ENCODE measurements at places on chromosomes 11 and 22.
A peak's percentile ranks its signal among the peaks of the same experiment; 100 is the strongest.

DNA sequence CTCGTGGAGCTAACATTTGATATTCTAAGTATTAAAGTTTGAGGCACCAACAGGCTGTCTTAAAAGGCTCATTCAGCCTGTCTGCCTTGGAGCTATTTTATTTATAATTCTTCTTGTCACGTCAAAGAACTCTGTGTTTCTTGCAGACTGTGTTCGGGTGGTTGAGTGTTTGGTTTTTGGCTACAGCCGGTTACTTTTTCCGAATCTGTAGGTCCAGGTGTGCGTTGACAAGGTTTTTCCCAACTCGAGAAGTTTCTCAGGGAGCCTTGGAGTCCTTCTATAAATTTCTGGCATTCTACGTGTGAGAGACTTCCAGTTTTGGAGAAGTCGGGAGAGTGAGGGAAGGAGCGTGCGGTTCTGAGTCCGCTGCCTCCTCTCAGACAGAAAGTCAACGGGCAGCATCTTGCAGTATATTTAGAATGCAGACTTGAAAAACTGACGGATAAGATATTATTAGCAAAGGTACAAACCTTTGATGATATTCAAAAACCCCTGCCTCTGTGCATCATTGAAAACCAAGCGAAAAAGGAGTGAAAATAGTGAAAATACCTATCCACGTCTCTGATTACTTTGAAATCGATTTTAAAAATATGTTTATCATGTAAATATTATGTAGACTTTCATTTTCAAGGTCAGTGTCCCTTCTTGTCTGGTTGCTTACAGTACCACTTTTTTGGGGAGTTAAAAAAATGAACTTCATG is 85.2 kb upstream of the PPARA start:
- no peak for DNase-seq

DNA sequence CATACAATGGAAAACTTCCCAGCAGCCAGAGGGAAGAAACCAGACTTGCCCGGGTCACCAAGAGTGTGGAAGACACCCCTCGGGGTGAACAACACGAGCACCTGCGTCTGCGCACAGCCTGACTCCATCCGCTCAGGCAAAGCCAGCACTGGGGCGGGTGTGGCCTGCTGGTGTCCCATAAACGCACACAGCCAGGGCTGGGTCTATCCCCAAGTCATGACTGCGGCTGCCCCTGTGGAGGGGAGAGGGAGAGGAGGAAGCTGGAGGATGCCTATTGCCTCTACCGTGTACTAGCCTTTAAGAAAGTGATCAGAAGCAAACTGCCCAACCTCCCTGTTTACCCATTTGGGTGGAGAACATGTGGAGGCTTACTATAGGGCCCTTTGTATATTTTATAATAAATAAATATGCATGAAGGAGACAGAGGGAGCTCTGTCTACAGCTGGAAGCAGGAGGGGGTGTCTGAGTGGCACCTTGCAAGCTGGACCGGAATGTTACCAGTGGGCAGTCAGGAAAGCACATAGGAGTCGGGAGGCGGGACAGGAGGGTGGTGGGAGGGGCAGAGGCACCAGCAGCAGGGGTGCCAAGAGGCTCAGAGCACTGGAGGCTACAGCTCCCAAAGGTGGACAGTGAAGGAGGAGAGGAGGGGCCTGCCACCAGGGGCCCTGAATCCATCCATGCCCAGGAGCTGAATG is 79.6 kb downstream of the PHF21B start:
- no peak for DNase-seq

GRCh38 chr11:1030086-1030485 is 6.4 kb downstream of the MUC6 start:
- no peak for DNase-seq

GRCh38 chr11:37905707-37906417 is 1307.8 kb upstream of the RAG2 start:
- no peak for DNase-seq

GRCh38 chr11:60069450-60069849 is 13.0 kb downstream of the MS4A3 start:
- no peak for DNase-seq

- DNase-seq = no peak
Measured at GRCh38 chr11:130022799-130023198, 20.2 kb upstream of the PRDM10 start.

DNA sequence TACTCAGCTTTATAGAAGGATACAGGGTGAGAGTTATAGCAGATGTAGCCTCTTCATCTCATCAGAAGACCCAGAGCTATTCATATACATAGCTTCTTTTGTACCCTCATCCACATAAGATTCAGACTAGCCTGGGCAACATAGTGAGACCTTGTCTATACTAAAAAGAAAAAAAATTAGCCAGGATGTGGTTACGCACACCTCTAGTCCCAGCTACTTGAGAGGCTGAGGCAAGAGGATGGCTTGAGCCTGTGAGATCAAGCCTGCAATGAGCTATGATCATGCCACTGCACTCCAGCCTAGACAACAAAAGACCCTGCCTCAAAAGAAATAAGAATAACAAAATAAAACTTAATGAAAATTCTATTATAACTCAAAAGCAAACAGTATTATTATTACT is 36.7 kb upstream of the B3GNT6 start:
- DNase-seq = no peak

- DNase-seq = peak; percentile 49
Measured at GRCh38 chr11:124762105-124762623, at the start of gene ESAM. ESAM (minus strand) TSS chr11:124762290; CDS start chr11:124762154, 136 bp downstream.

GRCh38 chr11:92268546-92268945 is 43.9 kb downstream of the FAT3 start:
- no peak for DNase-seq

GRCh38 chr11:134987223-134987768 is 575.3 kb upstream of the B3GAT1 start:
- no peak for DNase-seq

- DNase-seq = no peak
Measured at GRCh38 chr22:42493393-42493792, 26.2 kb downstream of the RRP7A start.

DNA sequence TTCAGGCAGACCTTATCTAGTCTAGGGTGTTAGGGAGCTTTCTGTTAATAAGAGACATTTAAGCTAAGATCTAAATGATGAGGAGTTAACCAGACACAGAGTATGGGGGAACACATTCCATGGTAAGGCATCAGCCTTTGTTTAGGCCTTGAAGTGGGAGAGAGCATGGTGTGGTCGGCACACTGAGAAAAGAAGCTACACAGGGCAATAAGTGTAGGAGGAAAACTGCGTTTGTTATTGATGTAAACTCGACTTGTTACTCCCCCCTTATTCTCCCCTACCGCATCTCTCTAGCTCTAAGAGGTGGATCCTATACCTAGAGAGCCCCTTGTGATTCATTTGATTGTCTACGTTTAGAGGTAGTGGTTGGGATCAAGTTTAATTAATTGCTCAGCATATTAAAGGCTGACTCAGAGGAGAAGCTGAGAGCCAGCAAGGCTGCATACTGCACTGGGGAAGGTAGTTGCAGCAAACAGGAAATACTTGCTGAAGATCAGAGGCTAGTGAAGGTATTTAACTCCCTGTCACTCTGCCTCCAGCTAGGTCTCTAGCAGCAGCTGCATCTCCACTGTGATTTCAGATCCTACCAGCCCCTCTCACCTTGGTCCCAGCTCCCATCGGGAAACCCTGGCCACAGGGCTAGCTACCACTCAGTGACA is 86.8 kb upstream of the TEAD1 start:
- no peak for DNase-seq

GRCh38 chr11:10655227-10655626 is 38.3 kb downstream of the IRAG1 start:
- DNase-seq = no peak

DNA sequence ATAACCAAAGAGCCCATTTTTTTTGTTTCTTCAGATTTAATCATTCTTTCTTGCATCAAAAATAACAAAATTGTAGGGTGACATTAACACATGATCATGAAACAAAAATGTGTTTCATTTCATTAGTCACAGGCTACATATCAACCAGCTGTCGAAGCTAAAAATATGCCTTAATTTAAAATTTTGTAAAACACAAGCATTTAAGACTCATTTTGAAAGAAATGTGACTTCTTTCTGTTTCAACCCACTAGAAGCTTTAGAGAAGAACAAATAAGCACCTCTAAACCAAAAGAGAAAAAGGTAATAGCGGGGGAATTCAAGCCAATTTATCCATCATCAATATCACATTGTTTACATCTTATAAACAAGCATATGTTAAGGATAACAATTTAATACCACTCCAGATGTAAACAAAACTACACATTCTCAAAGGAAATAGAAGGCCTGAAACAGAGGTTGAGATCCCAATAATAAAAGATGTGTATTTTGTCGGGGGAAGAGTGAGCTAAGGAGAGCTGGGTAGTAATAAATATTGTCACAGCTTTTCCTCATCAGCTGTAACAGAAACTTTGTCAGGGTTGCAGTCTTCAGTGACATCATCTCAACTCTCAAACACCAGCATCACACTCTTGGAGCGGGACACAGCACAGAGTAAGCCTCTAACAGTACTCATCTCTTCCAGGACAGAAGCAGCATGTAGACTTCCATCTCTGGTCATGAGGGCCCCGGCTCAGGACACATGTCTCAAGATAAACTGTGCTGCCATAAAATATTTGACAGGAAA is 42.0 kb downstream of the ALG9 start:
- DNase-seq = no peak

- no peak for DNase-seq
Measured at GRCh38 chr11:7546324-7546791, 32.6 kb downstream of the PPFIBP2 start.

- DNase-seq = no peak
Measured at GRCh38 chr11:67053896-67054329, 2.7 kb upstream of the RHOD start.
